ENCODE measurements at places on chromosomes 5 and 9.
A peak's percentile ranks its signal among the peaks of the same experiment; 100 is the strongest.

- no peak for DNase-seq
Measured at GRCh38 chr5:167264348-167264747, 1027.1 kb upstream of the WWC1 start.

DNA sequence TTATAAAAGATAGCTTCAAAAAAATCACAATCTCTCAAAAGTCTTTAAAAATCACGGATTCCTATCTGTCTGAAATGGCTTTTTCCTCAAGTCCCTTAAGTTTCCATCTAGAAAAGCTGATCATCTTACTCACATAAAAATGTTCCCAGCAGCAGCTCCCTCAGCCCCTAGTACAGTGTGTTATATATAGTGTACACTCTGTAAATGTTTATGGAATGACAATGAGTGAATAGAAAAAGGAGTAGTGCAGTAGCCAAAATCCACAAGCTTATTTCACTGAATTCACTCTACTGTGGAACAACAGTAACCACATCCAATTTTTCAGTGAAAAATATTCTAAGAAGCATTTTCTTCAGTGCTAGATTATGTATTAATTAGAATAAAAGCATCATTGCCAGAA, 609.4 kb downstream of the DTWD2 start:
- DNase-seq = no peak

- no peak for DNase-seq
Measured at GRCh38 chr5:14503681-14504331, 77.8 kb upstream of the OTULINL start.

GRCh38 chr9:131290036-131290766, 678 bp downstream of the PLPP7 start:
- peak; percentile 59 for DNase-seq

GRCh38 chr9:79384091-79384490, 187.7 kb upstream of the TLE4 start:
- DNase-seq = no peak

DNA sequence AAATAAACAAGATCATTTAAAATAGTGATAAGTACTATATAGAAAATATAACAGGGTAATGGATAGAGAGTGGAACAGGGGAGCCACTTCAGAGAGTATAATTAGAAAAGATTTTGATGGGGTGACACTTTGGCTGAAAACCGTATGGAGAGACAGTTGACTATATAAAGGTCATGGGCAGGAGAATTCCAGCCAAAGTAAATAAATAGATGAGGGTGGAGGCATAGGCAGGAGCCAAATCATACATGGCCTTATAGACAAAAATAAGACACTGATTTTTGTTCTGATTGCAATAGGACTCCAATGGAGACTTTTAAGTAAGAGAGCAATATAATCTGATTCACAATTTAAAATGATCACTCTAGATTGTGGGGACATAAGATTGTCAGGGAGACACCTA, 37.5 kb upstream of the NUDT12 start:
- no peak for DNase-seq

GRCh38 chr9:69339620-69340019, 14.6 kb downstream of the ENTREP1 start:
- DNase-seq = no peak

DNA sequence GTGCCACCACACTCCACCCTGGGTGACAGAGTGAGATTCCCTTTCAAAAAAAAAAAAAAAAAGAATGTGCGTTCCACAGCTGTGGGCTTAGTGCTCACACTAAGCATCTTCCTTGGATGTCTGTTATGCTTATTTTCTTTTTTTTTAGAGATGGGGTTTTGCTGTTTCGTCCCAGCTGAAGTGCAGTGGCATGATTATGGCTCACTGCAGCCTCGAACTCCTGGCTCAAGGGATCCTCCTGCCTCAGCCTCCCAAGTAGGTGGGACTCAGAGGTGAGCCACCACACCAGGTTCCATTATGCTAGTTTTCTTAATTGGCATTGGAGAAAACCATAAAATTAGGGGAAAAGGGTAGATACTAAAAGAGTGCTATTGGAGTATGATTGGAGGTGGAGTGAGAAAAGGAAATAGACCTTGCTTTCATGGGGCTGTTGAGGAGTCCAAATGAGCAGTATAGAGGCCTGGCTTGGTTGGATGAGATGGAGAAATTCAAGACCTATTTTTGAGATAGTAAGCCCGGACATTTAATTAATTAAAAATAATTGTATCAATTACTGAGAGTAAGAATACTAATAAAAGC, 978 bp upstream of the BRD3OS start:
- no peak for DNase-seq

- DNase-seq = no peak
Measured at GRCh38 chr9:5516453-5517220, 6.3 kb downstream of the PDCD1LG2 start.

GRCh38 chr5:134994560-134995156, 27.0 kb downstream of the CATSPER3 start:
- no peak for DNase-seq

DNA sequence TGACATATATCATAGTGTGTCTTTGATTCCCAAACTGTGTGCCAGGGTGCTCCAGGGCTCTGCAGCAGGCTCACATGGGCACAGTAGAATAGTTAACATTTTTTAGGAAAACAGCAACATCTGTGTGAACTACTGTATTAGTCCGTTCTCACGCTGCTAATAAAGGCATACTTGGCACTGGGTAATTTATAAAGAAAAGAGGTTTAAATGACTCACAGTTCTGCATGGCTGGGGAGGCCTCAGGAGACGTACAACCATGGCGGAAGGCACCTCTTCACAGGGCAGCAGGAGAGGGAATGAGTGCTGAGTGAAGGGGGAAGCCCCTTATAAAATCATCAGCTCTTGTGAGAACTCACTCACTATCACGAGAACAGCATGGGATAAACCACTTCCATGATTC, 82.7 kb downstream of the EGFLAM start:
- no peak for DNase-seq

GRCh38 chr5:14700478-14701436, 36.2 kb downstream of the OTULIN start:
- no peak for DNase-seq

DNA sequence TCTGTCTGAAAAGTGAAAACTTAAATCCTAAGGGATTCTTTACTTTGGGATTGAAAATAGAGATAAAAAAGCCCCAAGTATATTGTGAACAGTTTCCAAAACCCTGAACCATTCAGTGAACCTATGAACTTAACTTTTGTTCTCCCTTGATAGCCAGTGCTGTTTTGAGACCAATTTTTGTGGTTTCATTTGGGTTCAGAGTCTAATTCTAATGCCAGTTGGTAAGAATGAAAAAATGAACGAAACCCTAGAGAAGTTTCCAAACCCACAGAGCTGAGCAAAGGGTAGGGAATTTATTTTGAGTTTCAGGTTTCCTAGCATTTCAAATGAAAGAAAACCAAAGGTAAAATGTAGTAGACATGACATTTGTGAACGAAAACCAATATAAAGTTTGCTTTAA, 1366.8 kb downstream of the EFNA5 start:
- no peak for DNase-seq

- no peak for DNase-seq
Measured at GRCh38 chr5:76468635-76469425, 65.7 kb downstream of the IQGAP2 start.

GRCh38 chr9:76629205-76629990, 134.8 kb upstream of the PCA3 start:
- no peak for DNase-seq

GRCh38 chr9:28770827-28771226, 1197.5 kb upstream of the C9orf72 start:
- no peak for DNase-seq

DNA sequence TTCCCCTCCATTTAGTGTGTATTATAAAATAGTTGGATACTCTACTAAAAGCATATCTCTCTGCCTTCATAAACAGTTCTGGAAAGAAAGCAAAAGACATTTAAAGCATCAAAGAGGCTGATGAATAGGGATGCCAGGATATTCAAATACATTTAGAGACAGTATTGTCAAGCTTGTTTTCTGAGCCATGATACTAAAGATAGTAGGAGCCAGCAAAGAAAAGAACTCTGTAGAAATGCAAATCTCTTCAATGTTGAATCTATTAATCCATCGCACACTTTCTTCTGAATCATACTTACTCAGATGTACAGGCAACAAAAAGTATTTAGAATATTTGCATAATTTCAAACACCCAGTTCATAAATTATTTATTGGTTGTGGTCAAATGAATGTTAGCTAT, 207.1 kb upstream of the MEF2C start:
- no peak for DNase-seq

GRCh38 chr5:173926359-173926758, 38.2 kb downstream of the CPEB4 start:
- no peak for DNase-seq

- DNase-seq = no peak
Measured at GRCh38 chr5:69305512-69305911, 27.1 kb downstream of the CCDC125 start.

DNA sequence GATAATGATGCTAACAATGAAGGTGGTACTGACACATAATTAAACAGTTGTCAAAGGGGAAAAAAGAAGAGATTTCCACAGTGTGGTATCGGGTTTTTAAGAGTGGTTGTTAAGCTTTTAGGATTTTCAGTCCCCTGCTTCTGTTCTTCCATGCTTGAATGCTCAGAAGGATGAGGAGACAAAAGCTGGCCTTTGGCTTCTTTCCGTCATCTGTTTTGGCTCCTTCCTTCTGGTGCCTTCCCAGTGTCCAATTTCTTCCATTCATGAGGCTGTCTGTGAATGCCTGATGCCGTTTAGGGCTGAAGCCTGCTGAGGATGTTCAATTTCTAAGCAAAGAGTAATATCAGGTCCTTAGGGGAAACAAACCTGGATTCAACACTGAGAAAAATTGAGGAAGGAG, 179.6 kb upstream of the GLRA1 start:
- no peak for DNase-seq

GRCh38 chr9:111902391-111903139, 6.0 kb downstream of the UGCG start:
- no peak for DNase-seq

- no peak for DNase-seq
Measured at GRCh38 chr5:73198833-73199592, 26.0 kb downstream of the TMEM174 start.

- DNase-seq = no peak
Measured at GRCh38 chr5:115262011-115262320, 711 bp downstream of the PGGT1B start.

DNA sequence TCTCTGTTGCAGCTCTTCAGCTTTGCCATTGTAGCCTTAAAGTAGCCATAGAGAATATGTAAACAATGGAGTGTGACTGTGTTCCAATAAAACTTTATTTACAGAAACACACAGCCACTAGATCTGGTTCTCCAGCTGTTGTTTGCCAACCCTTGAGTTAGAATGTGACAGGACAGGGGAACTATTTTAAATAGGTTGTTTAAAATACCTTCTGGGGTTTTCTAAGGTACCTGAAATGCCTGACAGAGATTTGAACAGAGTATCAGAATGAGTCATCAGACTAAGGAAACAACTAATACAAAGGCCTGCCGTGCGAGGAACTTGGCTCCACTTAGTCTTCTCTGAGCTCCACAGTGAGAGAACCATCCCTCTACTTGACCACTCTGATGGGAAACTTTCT, 85.4 kb downstream of the HSD17B4 start:
- DNase-seq = no peak

GRCh38 chr5:139358064-139358463, 16.4 kb downstream of the PAIP2 start:
- DNase-seq = no peak

DNA sequence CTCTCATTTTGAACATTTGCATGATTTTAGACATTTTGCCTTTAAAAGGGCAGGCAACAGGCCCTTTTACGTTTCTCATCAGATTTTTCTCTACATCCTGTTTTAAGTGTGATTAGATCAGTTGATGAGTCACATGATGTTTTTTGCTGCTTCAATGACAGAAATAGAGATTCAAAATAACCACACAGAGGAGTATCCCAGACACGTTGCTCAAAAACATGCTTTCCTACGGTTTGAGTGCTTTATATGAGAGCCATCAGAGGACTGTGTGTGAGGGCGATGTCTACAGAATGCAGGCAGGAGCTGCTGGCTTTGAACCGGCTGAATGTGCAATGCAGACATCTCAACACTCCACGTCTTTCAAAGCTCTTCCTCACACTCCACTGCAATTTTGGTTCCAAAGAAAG, 42.1 kb downstream of the OTULIN start:
- DNase-seq = no peak

DNA sequence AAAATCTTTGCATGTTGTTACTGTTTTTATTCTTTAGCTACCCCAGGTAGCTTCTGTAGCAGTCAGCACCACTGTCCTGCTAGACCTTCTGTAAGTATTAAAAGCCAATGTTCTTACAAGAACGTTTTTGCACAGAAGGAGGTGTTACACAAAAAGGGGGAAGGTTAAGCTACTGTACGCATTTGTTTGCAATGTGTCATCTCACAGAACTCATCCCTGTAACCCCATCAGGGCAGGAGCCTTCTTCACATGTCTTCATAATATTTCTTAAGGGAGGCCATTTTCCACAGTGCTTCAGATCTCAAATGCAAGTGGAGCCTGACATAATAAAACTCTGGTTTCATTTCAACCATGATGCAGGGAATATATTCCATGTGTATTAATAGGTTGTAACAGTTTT, 67.9 kb downstream of the OSMR start:
- no peak for DNase-seq

DNA sequence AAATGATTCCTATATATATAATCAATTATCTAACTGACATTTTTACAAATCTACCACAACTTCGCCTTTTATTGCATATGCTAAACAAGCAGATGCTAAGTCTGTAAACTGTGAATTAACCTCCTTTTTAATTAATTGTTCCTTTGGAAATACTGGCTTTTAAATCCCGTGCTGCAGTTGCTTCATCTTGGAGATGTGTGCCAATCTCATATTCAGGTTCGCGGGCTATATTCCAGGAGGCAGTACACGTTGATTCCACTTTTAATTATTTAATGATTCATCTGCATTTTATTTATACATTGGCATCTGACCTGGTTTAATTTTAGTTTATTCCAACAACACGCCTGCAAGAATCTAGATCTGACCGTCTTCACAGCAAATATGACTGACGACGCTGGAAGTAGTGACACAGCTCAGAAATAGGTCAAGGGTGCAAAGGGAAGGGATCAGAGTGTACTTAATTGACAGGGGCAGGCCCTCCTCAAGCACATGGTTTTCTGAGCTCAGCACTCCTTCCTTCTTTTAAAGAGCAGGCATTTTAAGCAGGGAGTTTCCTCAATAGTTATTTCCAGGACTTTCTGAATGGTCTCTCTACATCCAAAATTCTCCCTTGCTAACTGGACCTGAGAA, 125.2 kb downstream of the GLIS3 start:
- no peak for DNase-seq

- DNase-seq = no peak
Measured at GRCh38 chr9:36457836-36458429, 57.9 kb upstream of the RNF38 start.
